ENCODE measurements at places on chromosomes 1 and 21. TPM values are rescaled to one million over a fixed set of nuclear protein-coding genes. Genes with fewer than 3 reads are reported as not detected.

DNA sequence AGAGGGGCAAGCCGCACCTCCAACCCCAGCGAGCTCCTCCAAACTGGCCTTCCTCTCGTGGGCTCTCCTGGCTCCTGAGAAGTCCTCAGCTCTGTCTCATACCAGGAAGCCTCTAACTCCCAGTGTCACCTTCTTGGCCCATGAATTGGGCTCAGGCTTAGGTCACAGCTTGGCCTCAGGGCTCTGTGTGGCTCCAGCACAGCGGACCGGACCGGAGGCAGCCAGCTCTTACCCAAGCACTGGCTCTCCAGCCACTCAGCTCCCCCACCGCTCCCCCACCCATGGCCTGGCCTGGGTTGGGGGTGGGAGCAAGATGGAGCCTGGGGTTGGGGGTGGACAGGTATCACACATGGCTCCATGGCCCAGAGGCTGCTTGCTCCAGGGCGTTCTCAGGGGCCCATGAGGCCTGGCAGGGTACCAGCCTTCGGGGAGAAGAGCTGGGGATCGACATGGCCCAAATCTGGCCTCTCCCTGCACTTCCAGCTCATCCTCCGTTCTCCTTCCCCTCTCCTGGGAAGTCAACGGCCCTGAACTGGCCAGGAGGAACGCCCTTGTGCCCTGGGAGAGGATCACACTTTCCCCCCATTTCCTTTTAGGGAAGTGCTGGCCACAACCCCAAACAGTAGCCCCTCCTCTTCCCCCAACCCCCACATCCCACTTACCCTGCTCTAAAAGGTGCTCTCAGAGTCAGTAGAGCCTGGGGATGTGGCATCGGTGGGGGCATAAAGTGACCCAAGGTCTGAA lies 97.5 kb downstream of the CASZ1 start:
- no peak for DNase-seq

GRCh38 chr1:109089242-109090015 lies 1.1 kb upstream of the TMEM167B start:
- peak; percentile 43 for DNase-seq

DNA sequence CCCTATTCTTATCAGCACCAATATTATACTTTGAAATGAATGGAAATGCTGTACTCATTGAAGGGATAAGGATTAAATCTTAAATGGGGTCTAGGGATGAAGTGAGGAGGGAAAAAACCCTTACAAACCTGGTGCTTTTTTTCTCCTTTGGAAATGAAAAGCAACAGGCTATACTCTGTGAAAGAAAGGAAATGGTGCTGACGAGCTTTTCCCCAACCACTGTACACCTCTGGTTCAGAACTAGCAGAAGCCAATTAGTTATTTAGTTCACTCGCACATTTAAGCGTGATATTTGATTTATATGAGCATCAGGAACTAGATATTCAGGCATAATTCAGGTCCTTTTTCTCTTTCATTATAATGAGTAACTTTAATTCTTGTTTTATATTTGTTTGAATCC lies 74.5 kb upstream of the S1PR1 start:
- DNase-seq, result no peak

GRCh38 chr1:225631021-225631663 lies 21.8 kb downstream of the ENAH start:
- DNase-seq, result no peak

The OR2M3 gene
- polyA plus RNA-seq, result 0.04 TPM

- DNase-seq, result no peak
These were observed 401.5 kb downstream of the VAV3 start for GRCh38 chr1:107563441-107563840.

The EPB41 gene
- polyA plus RNA-seq, result 60.8 TPM

- no peak for DNase-seq
These were observed 58.2 kb upstream of the KIAA1614 start for GRCh38 chr1:180854456-180854855.

DNA sequence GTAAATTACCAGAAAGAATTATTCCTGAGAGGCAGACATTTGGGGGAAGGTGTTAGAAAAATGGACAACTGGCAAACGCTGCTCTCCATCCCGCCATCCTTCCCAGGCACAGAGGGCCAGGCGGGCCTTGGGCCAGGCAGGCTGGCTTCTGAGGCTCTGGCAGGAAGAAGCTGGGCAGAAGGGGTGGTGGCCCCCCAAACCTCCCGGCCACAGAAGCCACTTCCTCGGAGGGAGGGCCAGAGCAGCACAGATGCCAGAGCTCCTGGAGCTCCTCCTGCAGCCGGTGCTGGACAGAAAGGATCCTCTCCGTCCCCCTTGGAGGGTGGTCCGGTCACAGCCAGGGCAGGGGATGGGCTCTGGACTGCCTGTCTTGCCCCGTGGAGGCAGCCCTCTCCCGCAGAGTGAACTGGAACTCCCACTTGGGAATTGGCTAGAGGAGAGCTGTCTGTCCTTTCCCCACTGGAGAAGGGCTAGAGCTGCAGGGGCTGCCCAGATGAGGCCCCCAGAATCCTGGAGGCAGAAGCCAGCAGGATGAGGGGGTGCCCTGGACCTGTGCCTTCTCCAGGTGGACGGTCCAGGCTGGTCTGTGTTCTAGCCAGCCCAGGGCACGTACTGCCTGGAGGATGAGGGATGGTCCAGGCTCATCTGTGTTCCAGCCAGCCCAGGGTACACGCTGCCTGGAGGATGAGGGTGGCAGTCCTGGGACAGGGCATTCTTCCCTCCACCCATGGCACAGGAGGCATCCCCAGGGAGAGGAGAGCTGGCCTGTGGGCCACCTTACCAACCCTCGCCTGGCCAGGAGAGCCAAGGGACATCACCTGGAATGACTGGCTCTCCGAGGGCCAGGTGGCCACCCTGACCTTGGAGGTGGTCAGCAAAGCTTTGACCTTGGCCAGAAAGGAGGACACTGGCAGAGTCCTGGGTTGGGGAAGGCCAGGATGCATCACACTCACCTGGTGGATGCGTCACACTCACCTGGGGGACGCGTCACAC lies 47.4 kb upstream of the ACTRT2 start:
- DNase-seq, result no peak

The WDTC1 gene
- 54.0 TPM for polyA plus RNA-seq

The C1orf105 gene
- polyA plus RNA-seq, result not detected

DNA sequence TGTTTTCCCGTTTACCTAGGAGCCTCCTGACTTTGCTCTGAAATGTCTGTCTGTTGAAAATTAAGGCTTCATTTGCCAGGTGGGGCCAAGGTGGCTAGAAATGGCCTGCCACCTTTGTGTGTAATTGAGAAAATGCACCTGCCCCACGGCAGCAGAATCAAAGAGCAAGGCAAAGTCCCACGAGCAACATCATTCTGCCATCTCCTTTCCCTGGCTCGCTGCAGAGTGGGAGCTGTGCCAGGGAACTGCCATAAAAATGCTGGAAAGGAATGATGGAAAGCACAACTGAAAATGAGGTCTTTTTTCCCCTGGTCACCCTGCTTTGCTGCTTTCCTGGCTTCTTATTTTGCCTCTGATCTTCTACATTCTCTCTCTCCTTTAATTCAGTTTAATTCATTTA lies 5.5 kb upstream of the OLFML2B start:
- DNase-seq, result no peak

GRCh38 chr21:40568807-40569206 lies 278.2 kb downstream of the DSCAM start:
- DNase-seq, result no peak

DNA sequence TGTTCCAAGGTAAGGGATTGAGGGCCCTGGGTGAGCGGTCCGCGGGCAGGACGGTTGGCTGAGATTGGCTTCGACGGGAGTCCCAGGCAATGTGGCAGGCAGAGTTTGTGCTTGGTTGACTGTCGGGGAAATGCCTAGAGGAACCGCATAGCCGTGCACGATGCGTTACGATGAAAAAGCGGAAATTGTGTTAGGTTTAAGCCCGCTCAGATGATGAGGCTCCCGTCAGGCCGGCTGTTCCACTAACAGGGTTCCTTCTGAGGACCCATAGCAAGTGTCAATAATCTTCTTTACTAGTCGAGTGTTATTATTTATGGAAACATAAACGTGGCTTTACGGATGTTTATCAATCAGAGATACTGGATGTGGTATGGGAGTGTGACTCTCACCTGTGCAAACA lies 117.8 kb upstream of the COL6A1 start:
- DNase-seq, result no peak

DNA sequence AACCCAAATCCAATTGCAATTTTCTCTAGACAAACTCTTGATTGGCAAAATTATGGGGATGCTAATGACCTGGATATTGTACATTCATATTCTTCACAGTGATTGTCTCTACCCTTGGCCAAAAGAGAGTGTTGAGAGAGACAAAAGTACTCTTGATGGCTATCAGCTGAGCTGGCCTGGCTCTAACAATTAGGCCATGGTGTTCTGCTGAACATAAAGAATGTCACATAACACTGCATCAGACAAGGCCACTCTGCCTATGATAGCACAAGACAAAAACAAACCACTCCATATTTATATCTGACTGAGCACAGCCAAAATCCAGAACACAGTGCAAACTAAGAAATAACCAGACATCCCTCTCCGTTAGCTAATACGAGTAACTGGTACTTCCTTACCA lies 101.7 kb downstream of the ADAMTS1 start:
- no peak for DNase-seq

The BCL2L15 gene
- polyA plus RNA-seq, result 0.19 TPM

DNA sequence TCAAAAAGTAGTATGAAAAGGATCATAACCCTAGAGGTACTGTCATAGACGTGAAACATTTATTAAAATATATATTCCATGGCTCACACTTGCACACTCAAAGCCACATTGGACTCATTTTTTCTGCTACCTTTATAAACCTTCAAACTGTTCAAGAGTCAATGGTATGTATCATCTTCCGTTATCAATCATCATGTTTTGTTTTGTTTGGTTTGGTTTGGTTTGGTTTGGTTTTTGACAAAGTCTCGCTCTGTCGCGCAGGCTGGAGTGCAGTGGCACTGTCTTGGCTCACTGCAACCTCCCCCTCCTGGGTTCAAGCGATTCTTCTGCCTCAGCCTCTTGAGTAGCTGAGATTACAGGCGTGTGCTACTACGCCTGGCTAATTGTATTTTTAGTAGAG lies 1.8 kb downstream of the IFNAR2 start:
- no peak for DNase-seq

- no peak for DNase-seq
These were observed 87.2 kb downstream of the HLX start for GRCh38 chr1:220966473-220966872.

The GRHL3 gene
- polyA plus RNA-seq, result 6.7 TPM

DNA sequence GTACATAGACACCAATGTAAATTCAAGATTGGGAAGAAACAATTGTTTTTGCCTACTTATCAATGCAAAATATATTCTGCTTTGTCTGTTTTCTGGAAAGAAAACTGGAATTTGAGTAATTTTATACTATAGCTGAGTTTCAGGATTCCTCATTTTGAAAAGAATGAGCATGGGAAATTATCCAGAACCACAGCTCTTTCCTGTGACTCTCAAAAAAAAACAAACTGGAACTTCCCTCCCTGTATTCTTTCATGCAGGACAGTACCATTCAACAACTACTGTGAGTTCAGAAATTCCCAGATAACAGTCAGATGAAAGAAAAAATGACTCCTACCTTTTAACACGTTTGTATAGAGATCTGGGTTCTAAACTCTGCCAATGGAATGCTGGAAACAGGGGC lies 372.4 kb downstream of the TGFB2 start:
- no peak for DNase-seq

GRCh38 chr1:164131949-164132348 lies 427.0 kb upstream of the PBX1 start:
- no peak for DNase-seq

DNA sequence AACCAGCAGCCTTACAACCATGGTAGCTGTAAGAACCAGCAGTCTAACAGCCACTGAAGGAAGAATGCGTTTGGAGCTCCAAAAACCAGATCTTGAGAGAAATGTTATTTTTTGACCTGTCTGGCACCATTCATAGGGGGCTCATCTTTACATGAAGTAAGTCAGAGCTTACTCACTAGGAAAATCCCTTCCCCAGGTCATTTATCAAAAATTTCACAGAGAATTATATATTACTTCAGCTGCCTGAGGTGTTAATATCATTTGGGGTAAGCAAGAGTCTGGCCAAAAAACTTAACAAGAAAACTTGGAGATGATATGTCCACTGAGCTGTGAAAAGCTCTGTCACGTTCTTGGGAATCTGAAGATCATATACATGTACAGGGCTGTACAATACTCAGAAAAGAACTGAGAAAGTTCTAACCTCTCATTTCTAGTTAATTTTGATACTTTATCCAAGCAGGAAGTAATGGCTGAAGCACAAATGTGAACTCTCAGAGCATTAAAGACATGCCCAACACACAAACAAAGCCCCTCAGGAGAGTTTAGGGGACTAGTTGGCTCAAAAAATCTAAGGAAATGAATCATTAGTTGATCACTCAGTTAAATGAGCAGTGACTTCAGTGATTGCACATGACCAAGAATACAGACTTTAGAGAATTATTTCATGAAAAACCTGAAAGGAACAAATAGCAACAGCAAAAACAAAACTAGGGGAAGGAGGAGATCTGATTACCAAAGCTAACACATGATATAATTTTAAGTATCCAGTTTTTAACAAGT lies 681.1 kb downstream of the LTN1 start:
- DNase-seq, result no peak

The FCAMR gene
- polyA plus RNA-seq, result 10.5 TPM

- DNase-seq, result peak; percentile 50
These were observed 66.0 kb upstream of the UBE2U start for GRCh38 chr1:64137412-64137803.

The PFKFB2 gene
- polyA plus RNA-seq, result 20.6 TPM

- DNase-seq, result peak; percentile 70
These were observed 5.2 kb downstream of the FOXD3 start for GRCh38 chr1:63327417-63328054.

- DNase-seq, result no peak
These were observed 192.3 kb upstream of the C1orf87 start for GRCh38 chr1:60265560-60266535.

The DEDD gene
- 58.0 TPM for polyA plus RNA-seq

DNA sequence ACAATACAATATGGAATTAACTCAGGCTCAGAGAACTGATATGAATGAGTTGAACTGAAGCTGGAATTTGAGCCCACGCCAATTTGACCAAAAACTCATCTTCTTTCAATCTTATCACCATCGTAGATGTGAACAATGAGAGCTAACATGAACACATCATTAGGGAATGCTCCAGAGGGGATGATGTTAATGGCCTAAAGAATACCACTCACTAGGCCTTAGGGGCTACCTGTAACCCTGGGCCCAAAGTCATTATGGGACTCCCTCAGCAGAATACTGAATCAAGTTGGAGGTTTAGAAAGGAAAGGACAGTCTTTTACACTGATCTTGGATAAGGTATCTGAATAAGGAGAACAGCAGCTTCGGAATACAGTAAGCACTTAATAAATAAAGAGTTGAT lies 73.6 kb downstream of the C1orf94 start:
- DNase-seq, result no peak

The KIF26B gene
- 34.1 TPM for polyA plus RNA-seq

The CASZ1 gene
- polyA plus RNA-seq, result 24.5 TPM

The RXFP4 gene
- not detected for polyA plus RNA-seq

GRCh38 chr1:10519016-10519417 lies 44.3 kb downstream of the PEX14 start:
- DNase-seq, result no peak

The PPIAL4G gene
- not detected for polyA plus RNA-seq

GRCh38 chr21:35824136-35824535 lies 236.2 kb downstream of the SETD4 start:
- DNase-seq, result no peak

GRCh38 chr1:21814241-21814918 lies 2.3 kb downstream of the LDLRAD2 start:
- DNase-seq, result peak; percentile 38

The SLC37A1 gene
- polyA plus RNA-seq, result 7.7 TPM
